ENCODE measurements at places on chromosomes 2 and 18.

GRCh38 chr2:203578759-203579643 lies 43.9 kb upstream of the RAPH1 start:
- DNase-seq = no peak

DNA sequence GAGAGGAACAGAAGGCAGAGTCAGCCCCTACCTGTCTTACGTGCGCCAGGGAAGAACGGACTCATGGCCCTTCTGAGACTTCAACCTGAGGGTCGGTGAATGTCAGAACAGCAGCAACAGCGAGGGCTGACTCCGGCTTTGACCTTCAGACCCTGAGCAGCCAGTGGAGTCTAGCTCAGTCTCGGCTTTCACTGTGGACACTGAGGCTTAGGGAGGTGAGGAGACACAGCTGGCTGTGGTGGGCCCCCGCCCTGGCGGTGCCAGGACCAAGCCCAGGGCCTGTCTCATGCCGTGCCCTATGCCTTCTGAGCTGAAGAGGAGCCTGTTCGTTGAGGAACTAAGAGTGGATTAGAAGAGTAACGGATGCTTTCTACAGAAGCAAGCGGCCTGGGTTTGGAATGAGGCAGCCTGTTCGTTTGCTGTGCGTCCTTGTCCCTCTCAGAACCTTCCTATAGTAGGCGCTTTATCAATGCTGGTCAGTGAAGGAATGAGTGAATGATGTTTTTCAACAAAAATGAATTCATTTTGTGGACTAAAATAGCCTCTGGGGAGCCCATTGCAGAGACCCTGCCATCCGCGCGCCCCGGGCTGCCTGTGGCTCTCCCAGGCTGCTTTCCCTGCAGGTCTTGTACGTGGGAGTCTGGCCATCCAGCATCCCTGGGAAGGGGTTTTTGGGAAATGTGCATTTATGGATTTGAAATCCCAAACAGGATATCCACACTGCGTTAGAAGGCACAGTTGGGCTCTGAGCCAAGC lies 38.9 kb downstream of the ASB1 start:
- DNase-seq = no peak

DNA sequence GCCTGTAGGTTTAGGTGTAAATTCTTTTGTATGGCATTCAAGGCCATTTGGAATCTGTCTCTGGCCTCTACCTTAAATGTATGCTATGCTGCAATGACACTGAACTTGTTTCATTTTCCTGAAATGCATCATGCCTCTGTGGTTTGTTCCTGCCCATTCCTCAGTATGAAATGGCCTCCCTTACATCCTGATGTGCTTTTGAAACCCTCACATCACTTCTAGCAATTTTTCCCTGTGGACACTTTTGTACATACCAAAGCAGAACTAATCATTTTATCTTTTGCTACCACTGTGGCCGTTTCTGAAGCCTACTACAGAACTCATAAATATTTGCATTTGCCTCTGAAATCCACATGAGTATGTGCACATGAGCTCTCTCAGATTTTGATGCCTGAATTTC lies 557.2 kb downstream of the ERBB4 start:
- DNase-seq = no peak

GRCh38 chr18:9711361-9712129 lies 3.4 kb downstream of the RAB31 start:
- no peak for DNase-seq

- no peak for DNase-seq
Measured at GRCh38 chr2:56582570-56582969, 398.8 kb downstream of the CCDC85A start.

DNA sequence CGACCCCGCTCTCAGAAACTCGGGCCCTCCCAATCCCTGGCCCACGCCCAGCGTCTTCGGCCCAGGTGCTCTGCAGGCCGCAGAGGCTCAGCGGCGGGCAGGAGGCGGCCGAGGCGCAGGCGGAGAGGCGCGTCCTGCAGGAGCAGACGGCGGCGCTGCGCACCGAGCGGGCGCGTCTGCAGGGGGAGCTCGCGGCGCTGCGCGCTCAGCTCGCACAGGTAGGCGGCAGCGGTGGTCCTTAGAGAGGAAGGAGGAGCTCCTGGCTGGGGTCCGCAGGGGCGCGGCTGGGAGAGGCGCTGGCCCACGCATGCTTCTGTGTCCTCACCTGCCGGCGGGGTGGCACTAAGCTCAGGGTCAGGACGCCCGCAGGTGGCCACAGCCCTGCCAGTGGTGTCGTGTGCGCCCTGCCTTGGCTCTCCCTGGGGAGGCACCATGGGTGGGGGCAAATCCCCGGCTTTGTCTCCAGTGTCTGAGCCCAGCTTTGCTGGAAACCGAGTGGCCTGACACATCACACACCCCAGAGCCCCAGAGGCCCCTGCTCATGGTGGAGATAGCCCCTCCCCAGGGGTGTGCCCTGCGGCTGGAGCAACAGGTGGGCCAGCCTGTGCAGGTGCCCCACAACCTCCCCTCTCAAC lies 14.9 kb upstream of the SNED1 start:
- DNase-seq = no peak

DNA sequence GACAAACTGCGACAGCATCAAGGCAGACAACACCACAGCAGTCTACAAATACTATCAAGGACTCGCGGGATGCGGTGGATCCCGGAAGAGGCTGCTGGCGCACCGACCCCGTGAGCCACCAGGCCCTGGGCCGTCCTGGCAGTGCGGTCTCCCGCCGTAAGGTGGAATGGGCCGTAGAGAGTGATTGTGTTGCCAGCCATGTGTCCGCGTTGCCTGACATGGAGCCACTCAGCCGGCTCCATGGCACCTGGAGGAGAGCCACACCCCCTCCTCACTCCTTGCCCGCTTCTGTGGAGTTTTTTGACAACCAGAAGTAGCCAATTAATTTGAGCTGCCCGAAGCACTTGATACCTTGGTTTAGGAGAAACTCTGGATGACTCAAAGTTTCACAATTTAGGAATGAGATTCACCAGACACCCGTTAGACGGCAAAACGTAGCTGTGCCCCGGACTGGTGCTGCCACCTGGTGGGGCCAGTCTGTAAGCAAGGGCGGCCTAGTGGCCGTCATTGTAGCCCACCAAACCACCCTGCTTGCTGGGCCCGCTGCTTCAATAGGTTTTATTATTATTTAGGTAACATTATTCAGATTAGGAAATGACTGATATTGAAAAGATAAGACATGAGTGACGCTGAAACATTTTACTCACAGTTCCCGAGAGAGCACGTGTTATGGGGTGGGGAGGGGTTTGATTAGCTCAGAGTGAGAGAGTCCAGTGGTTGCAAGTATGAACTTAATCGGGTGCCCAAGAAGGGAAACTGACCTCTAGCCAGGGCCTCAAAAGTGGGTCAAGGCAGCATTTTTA lies 10.2 kb upstream of the IMP4 start:
- DNase-seq = peak; percentile 66

- no peak for DNase-seq
Measured at GRCh38 chr2:121336528-121337294, 51.7 kb upstream of the TFCP2L1 start.

- no peak for DNase-seq
Measured at GRCh38 chr2:60560734-60561644, 7.5 kb upstream of the BCL11A start.

DNA sequence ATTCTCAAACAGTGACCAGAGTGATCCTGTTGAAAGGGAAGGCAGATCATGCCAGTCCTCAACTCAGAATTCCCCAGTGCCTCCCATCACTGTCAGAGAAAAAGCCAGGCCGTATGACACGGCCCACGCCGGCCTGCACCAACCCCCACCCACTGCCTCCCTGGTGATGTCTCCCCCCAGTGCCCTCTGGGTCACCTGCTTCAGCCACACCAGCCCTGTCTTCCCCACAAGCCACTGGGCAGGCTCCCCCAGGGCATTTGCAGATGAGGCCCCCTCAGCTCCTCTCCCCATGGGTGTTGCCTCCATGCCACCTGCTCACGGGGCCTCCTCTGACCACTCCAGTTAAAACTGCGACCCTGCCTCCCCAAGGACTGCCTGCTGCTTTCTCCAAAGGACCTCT lies 169.8 kb downstream of the SH3RF3 start:
- DNase-seq = no peak

DNA sequence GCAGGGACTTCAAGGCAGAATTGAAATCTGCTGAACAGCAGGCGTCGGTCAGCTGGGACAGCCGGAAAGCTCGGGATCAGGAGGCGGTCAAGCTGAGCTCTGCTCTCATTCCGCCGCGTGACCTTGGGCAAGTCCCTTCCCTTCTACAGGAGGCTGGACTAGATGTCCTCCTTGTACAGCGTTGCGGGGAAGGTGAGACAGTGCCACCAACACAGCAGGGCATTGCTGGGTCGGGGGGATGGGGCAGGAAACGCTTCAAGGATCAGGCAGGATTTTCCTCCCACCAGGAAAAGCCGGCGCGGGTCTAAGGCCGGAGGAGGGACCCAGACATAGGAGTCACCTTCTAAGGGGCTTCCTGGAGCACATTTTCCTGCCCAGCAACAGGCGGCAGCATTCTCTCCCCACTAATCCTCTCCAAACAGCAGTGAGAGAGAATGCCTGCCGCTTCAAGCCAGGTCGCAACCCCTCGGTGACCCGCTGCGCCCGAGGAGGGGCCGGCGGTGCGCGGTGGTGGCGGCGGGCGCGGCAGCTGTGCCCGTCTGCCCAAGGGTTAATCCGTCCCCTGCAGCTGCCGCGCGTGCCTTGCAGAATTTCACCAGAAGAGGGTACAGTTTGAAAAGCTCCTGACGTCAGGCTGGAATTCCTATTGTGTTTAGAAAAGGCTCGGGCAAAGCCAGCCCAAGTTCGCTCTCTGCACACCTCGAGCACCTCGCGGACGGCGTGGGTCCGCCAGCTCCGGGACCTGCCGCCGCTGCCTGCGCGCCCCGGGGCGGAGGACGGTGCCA lies at the start of gene KCNF1:
Gene KCNF1 (plus strand): TSS at position 644 of the 785 bp plus-strand sequence. CDS start 493 bp downstream, outside the sequence.
- no peak for DNase-seq

- no peak for DNase-seq
Measured at GRCh38 chr2:76684756-76685155, 837.4 kb downstream of the LRRTM4 start.

GRCh38 chr2:143530758-143531157 lies 401.5 kb downstream of the ARHGAP15 start:
- no peak for DNase-seq

- no peak for DNase-seq
Measured at GRCh38 chr2:226256237-226256636, 543.4 kb downstream of the IRS1 start.

- DNase-seq = no peak
Measured at GRCh38 chr2:221610255-221610654, 38.2 kb upstream of the EPHA4 start.

- DNase-seq = no peak
Measured at GRCh38 chr2:16653799-16654198, 11.8 kb downstream of the CYRIA start.

DNA sequence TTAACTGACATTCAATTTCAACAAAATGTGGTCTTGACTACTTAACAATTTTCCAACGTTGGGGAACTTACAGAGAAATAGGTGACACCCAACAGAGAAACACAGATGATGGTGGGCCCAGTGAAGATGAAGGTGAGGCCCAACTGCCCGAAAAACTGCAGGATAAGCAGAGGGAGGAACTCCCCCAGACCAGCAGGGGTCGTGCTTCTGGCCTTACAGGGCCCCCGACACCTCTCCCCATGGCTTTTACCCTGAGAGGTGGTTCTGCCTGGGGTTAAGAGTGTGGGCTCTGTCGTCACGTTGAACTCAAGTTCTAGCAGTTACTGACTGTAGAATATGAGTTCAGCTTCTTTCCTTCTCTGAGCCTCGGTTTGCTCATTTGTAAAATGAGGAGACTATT lies 119.5 kb upstream of the SMIM21 start:
- no peak for DNase-seq

- no peak for DNase-seq
Measured at GRCh38 chr18:21820033-21820810, 79.6 kb downstream of the MIB1 start.

GRCh38 chr18:31830686-31831085 lies 70.0 kb upstream of the SLC25A52 start:
- no peak for DNase-seq

DNA sequence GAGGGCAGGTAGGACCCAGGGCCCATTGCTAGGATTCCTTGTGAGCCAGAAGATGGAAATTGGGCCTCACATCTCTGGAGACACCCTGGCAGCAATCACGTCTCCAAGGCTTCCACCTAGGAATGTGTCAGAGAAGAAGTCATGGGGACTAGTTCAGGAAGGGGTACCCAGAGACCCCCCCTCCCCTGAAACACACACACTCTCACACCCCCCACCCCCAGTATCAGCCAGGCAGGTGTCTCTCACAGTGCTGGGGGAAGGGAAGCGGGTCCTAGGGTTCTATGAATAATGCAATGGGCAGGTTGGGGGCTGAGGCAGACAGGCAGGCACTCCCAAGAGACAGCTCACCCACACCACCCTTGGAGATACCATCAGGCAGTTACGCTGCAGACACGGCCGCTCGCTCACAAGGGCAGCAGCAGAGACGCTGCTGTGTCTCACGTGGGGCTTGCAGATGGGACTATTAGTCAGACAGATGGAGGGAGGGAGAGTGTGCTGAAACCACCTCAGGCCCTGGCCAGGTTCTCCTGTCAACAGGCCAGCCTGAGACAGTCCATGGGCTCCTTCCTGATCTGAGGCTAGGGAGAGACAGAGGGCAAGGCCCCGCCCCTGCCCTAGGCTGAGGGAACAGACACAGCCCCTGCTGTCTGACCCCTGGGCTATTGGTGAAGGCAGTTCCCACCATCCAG lies 134.6 kb downstream of the CYP26B1 start:
- DNase-seq = no peak

DNA sequence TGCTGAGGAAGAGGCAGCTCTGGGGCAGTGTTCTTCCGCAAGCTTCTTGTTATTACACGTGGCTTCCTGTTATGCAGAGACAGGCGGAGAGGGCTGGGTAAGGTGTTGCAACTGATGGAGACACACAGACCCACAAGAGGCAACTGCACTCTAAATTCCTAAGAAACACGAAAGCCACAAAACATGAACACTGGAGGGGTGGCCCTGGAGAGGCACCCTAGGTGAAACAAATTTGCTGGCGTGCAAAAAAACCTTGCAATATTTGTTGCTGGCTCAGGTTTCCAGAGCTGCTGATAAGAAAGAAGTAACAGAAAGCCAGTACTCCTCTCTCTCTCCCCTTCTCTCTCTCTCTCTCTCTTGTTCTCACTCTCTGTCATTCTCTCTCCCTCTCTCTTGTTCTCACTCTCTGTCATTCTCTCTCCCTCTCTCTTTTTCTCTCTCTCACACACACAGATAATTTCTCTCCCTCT lies 31.8 kb downstream of the ARHGAP25 start:
- DNase-seq = no peak

- no peak for DNase-seq
Measured at GRCh38 chr2:234025466-234025865, 25.0 kb upstream of the SPP2 start.

DNA sequence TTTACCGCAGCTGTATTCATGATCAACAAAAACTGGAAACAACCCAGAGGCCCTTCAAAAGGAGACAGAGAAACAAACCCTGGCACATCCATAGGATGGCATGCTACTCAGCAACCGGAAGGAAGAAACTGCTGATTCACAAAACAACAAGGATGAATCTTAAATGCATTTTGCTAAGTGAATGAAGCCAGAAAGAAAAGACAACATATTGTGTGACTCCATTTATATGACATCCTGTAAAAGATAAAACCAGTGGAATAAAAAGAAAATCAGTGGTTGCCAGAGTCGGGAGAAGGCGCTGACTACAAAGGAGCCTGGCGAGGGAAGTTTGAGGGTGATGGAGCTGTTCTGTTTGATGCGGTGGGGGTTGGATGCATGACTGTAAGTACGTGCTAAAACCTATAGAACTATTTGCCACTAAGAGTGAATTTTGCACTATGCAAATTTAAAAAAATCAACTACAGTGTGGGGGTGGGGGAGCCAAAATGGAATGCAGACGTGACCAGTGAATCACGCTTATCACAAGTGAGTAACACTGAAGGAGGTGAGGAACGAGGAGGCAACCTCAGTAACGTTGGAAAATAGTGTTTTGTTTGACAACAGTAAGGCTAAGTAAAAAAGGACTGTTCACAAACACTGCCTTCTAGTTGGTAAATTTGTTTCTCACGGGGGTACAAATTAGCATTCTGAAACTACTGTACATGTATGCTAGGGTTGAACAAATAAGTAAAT lies 108.9 kb downstream of the INHBB start:
- no peak for DNase-seq

Data from HS-27A (cell line).